ENCODE measurements at places on chromosomes 12 and 14.

DNA sequence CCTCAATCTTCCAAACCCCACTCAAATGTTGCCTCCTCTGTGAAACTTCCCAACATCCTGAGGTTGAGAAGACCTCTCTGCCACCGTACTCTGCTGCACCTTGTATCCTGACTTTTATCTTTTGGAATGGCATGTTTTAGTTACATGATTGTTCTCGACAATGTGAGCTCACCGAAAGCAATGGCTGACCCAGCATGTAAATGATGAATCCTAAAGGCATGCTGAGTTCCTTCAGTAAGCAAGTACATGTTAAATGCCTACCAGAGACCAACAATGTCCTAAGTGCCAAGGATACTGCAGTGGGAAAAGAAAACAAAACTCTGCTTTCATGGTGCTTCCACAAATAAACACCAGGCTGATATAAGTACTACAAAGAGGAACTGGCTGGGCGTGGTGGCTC, 13.7 kb downstream of the PPP1R13B start:
- no peak for DNase-seq

DNA sequence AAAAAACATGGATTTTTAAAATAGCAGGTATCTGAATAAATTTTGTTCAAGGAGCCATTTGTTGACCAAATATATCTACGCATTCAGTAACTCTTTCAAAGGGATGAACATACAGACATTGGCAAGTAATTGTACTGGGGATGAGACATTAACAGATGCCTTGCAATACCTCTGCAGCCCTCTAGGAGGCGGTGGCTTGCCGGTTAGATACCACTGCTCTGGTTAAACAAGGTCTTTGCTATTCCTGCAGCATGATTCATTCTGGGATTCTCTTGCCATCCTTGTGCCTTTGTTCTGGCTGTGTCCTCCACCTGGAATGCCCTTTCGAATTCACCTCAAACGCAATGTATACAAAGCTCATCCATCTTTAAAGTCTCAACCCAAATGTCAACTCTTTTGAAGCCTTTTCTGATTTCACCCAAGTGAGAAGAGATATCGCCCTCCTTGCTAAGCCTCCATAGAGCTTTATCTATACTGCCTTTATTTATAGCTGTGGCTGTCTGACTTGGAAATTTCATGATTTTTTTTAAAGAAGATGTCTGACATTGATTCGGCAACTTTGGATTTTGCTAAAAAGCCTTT, 131.0 kb upstream of the SRRM4 start:
- DNase-seq: no peak

DNA sequence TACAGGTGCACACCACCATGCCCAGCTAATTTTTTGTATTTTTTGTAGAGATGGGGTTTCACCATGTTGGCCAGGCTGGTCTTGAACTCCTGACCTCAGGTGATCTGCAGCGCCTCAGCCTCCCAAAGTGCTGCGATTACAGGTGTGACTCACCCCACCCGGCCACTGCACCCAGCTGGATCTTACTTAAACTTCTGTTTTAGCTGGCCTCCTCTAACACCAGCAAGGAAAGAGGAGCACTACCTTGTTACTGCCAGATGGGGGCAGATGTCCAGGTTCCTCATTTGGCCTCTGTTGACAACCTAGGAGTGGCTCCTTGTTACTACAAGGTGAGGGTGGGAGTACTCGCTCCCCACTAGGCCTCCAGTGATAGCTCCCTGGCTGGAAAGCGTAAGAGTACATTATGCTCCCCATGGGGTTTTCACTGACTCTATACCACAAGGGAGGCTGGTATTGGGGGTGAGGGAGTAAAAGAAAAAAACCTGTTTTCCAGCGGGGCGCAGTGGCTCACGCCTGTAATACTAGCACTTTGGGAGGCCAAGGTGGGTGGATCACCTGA, 13.2 kb upstream of the ARF6 start:
- DNase-seq: no peak

GRCh38 chr14:45906257-45906656, 653.3 kb upstream of the MIS18BP1 start:
- no peak for DNase-seq

GRCh38 chr12:21985155-21985554, 43.9 kb upstream of the ABCC9 start:
- no peak for DNase-seq

DNA sequence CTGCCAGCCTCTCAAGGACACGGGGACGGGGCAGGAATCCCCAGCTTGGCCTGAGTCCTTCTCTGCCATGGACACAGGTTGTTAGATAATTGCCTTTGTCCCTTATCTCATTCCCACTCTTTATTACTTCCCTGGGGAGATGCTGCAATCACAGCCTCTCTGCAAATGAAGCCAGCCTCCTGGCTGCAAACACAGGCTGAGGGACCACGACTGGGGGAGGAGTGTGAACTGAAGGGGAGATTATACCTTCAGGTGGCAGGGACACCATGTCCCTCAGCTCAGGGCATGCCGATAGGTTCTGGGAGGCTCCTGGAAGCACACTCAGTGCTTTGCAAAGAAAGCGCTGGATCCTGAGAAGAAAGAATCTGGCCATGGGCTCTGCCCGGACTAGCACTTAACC, 16.1 kb upstream of the CHGA start:
- DNase-seq: no peak

DNA sequence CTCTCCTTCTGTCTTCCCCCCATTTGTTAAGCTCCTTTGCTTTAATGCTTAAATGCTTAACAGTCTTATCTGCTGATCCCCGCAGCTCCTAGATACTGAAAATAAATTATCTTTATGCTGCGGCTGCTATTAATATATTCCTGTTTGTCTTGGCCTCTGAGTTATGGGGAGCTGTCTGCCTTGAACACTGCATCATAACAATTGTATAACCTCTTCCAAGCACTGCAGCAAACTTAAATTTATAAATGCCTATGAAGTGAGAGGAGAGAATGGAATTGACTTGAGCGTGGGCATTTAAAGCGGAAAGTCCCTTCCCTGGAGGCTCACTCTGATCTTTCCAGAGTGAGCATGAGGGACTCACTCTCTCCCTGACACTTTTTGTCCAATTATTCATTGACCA, 23.1 kb upstream of the DCP1B start:
- DNase-seq: no peak

GRCh38 chr12:111444314-111444924, 38.7 kb downstream of the SH2B3 start:
- no peak for DNase-seq

- no peak for DNase-seq
These were observed 129.5 kb upstream of the MDM1 start for GRCh38 chr12:68461645-68462044.

- no peak for DNase-seq
These were observed 4.9 kb downstream of the TGM1 start for GRCh38 chr14:24258119-24258518.

DNA sequence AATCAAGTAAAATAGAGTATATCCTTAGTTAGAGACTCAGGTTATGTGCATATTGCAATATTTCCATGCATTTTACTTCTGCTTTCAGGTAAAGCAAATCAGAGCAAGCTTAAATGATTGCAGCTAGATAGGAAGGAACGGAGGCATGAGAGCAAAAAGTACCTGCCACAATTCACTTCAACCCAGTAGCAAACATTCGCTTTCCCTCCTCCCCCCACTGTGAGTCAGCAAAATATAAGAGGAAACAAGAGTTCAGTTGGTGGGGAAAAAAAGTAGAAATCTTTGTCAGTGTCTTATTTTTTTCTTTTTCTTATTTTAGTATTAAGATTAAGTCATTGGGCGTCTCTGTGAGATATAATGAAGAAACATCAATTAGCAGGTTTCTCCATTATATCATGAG, 475.4 kb downstream of the NPAS3 start:
- no peak for DNase-seq

DNA sequence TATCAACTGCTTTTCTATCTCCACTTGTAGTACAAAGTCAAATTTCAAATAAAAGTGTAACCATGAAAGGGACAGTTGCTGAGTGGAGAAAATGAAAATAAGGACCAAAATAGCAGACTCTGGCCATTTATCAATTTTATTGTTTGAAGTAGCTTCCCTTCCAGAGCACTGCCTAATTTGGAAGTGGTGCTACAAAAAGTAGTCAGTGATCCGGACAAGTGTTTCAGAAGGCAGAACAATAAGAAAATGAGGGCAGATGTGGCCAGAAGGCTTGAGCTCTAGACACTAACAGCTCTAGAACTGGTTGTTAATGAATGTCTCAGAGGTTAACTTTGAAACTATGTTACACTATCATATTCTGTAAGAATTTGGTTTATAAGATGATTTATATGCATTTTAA, 48.9 kb downstream of the ABCC9 start:
- no peak for DNase-seq

DNA sequence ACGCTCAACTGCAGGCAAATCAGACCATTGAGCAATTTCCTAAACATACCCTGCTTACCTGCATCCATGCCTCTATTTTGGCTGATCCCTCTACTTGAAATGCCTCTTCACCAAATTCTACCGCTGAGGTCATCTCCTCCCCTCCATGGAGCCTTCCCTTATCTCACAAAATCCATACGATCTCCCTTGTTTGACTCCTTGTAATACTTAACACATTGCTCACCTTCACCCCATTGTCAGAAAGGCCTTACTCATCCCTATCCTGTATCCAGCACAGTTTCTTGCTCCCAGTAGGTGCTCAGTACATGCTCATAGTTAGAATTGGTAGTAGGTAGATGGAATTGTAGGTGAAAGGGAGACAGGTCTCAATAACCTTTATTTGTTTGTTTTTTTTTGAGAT, 5.4 kb downstream of the DDN start:
- DNase-seq: no peak

DNA sequence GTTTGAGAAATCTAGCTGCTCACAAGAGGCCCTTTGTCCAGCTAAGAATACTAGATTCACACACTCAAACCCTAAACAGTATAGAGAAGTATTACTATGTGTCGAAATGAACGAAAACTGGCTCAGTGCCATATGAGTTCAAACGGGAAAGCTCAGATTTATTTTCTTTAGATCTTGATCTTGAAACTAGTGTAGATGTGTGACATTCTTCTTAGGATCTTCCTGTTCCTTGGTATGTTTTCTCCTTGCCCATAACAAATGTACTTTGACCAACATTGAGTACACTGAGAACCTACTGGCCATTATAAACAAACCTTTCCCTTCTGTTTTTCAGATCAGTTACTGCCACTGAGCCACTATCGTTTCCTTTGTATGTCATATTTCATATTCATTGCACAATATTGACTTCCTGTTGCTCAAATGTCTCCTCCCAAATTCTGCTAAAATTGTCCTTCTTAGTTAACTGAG, 21.3 kb downstream of the MYBPC1 start:
- no peak for DNase-seq

DNA sequence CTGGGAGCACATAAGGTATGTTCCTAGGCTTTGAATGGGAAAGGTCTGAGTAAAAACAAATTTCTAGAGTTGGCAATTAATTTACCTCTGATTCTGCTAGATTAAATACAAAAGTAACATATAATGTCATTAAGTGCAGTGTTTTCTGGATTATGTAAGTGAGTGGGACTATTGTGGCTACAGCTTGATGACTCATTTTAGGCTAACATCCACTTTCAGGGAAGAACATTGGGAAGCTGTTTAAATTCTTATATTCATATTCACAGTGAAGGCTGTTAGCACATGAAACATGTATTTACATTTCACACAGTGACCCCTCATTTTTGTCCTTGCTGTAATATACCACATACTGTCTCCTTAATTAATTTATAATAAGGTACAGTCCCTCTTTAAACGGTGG, 13.2 kb upstream of the BMAL2 start:
- no peak for DNase-seq
